ENCODE measurements at places on chromosomes 1 and 21.

- DNase-seq = no peak
Observed at GRCh38 chr1:228007801-228008341, 1.1 kb downstream of the WNT3A start.

DNA sequence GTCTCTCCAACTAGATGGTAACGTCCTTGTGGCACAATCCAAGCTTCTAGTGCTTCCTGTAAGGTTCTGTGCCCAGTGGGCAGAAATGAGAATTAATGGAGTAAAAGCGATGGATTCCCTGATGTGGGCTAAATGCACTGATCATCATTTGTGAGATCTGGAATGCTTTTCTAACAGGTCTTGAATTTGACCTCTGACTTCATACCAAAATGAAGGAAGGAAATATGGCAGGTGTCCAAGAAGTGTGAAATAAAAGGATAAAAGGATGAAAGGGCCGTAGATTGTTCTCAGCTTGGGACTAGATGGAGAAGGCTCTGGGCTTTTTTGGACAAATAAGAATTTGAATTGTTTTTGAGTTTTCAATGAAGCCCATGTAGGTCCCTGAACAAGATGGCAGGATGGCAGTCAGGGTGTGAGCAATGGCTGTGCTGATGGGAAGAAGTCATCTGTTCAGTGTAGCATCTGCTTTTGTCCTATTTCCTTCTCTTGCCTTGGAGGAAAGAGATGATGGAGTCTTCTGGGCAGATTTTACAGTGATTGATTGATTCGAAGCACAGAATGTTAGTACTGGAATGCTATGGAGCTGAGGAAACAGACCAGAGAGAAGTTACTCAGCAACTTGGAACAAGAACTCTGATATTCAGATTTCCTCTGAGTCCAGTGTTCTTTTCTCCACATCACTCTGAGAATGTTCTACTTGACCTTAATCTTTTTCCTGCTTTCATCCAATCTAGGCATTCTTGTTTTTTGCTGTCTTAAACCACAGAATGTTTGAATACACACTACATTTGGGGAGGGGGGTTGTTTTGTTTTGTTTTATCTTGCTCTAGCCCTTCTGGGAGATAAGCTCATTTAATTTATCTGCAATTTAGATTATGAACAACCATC is 286.0 kb downstream of the HLX start:
- DNase-seq = no peak

GRCh38 chr1:11746092-11746491 is 10.2 kb downstream of the AGTRAP start:
- no peak for DNase-seq

GRCh38 chr1:147820761-147821297 is 60.4 kb upstream of the GJA5 start:
- no peak for DNase-seq

DNA sequence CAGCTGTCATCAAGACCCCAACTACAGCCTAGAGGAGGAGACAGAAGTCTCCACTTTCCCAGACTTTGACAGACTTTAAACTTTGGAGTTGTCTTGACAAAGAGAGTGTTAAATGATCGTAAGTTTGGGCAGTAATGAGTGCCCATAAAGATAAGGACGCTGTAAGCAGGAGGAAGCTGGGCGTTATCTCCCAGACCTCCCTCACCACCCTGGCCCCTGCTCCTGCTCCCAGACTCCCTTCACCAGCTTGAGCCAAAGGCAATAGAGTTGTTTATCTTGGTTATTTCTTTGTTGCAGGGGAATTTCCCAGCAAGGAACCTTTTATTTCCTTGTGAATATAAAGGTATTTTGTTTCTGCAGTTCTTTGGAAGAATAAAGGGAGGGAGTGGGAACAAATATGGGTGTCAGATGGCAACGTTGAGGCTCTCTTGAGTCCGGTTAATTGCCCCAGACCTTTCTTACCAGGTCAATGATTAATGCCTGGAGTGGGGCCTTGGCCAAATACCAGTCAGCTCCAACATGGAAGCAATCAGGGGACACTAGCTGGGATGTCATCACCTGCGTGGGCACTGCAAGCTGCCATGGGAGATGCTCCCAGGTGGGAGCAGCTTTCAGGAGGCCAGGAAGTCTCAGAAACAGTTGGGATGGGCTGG is 4.4 kb downstream of the PIGR start:
- DNase-seq = no peak

DNA sequence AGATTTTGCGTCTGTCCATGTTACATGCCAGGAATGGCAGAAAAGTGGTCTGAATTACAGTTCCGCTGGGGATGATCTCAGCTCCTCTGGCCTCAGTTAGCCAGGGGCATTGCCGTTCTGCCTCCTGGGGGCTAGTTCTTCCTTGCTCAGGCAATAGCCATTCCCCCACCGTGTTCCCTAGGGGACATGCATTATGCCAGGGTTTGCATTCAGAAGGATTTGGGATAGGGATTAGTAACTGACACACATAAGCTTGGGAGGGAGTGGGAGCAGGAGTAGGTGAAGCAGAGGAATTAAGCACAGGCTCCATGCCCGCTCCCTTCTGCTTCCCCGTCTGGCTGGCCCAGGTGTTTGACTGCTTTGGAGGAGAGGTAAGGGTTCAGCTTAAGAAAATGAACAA is 12.7 kb downstream of the LRRC71 start:
- no peak for DNase-seq

GRCh38 chr1:182679684-182680083 is 4.7 kb downstream of the RGS8 start:
- DNase-seq = no peak

- no peak for DNase-seq
Observed at GRCh38 chr1:43586136-43586731, 55.6 kb downstream of the PTPRF start.
